ENCODE measurements at places on chromosomes 1 and 21. TPM values are rescaled to one million over a fixed set of nuclear protein-coding genes. Genes with fewer than 3 reads are reported as not detected.

DNA sequence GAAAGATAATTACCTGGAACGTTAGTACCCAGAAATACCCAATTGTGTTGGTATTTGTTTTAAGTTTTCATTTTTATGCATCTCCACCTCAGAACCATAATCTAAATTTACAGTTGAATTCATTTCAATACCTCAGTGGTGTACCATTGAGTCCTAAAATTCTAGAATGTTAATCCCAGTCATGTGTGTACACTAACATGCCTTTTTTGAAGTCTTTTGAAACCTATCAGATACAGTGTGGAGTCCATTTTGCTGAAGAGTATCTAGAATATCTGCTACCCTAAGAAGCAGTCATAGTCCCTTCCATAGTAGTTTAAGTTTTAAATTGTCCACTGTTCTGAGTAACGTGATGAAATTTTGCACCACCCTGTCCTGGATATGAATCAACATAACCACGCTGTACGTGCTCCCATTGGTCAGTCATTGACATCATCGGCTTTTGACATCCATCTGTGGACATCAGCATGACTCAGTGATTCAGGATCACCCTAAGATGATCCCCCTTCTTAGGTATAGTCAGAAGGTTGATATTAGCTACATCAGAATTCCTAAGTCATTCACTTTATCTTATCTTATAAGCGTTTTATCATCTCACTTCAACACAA lies 7.5 kb upstream of the ASH1L start:
- no peak for DNase-seq

GRCh38 chr1:167416506-167416905 lies 101.8 kb downstream of the CD247 start:
- no peak for DNase-seq

Gene LEPR
- 1.5 TPM for total RNA-seq

Gene NPHS2
- not detected for total RNA-seq

DNA sequence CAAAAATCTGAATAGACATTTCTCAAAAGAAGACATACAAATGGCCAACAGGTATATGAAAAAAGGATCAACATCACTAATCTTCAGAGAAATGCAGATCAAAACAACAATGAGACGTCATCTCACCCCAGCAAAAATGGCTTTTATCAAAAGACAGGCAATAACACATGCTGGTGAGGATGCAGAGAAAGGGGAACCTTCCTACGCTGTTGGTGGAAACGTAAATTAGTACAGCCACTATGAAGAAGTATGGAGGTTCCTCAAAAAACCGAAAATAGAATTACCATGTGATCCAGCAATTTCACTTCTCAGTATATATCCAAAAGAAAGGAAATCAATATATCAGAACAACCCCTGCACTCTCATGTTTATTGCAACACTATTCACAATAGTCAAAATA lies 65.1 kb upstream of the ATP1B1 start:
- no peak for DNase-seq

All from natural killer cell treated with Interleukin-12 subunit alpha and Interleukin-12 subunit beta and Interleukin-15 and Interleukin-18, amount 100 ng/mL, for 72 hours (primary cell).